ENCODE measurements at places on chromosomes 6 and 20. TPM values are rescaled to one million over a fixed set of nuclear protein-coding genes. Genes with fewer than 3 reads are reported as not detected.

- no peak for DNase-seq
Observed at GRCh38 chr20:2655331-2656116, 3.1 kb downstream of the NOP56 start.

DNA sequence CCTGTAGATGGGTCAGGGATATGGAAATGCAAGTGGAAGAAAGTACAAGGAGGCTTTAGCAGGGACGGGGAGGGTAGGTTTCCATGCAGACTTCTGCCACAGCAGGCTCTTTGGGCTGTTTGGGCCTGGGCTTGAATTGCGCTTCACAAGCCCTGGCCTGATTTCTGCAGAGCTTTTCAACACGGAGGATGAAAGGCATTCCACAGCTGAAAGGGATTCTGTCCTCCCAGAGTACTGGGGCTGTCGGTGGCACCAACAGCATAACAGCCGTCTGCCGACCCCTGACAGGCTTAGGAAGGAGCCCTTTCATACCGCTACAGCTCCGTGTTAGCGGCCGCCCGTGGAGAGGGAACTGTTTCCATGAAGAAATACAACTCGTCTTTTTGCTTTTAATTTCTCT, 22.9 kb upstream of the TBC1D7 start:
- DNase-seq = no peak

TCF19 gene
- total RNA-seq = 10.8 TPM

DNA sequence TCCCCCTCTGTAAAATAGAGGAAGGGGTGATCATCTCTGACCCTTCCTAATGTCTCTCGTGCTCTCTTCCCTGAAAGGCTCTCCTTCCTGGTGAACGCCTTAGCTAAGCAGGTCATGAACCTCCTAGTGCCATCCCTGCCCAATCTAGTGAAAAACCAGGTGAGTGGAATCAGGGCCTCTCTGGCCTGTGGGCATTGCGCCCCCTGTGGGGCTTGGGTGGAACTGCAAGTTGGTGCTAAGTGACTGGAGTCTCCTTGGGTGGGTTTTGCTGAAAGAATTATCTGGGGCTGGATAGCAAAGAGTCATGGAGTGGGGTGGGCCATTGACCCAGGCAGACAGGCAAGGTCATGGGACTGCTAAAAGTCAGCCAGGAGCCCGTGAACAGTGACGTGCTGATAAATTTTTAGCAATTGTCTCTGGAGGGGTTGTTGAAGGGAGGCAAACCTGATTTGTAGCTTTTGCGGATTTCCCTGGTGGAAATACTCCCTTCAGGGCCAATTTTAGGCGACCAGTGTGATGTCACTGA, 8.9 kb downstream of the BPIFB1 start:
- DNase-seq = peak; percentile 10

LY6G5C gene
- total RNA-seq = not detected

PHACTR3 gene
- total RNA-seq = 1.6 TPM

- peak; percentile 92 for DNase-seq
Observed at GRCh38 chr20:51366155-51366886, 176.2 kb downstream of the NFATC2 start.

MYLIP gene
- 22.3 TPM for total RNA-seq

CDK19 gene
- total RNA-seq = 8.2 TPM

Data from renal cortical epithelial cell (primary cell).